ENCODE measurements at places on chromosomes 7 and 10. TPM values are rescaled to one million over a fixed set of nuclear protein-coding genes. Genes with fewer than 3 reads are reported as not detected.

RAB19 gene
- total RNA-seq: not detected

SLC29A3 gene
- total RNA-seq: 2.5 TPM

HOXA10 gene
- not detected for total RNA-seq

CPA1 gene
- total RNA-seq: 0.94 TPM

PKD2L1 gene
- not detected for total RNA-seq

NODAL gene
- total RNA-seq: not detected

AKAP9 gene
- 22.3 TPM for total RNA-seq

ITGA8 gene
- 0.94 TPM for total RNA-seq

ZNF804B gene
- not detected for total RNA-seq

OR2A1 gene
- total RNA-seq: not detected

GHRHR gene
- not detected for total RNA-seq

Data from pericardium fibroblast (primary cell).